ENCODE measurements at places on chromosomes 5 and 9.

DNA sequence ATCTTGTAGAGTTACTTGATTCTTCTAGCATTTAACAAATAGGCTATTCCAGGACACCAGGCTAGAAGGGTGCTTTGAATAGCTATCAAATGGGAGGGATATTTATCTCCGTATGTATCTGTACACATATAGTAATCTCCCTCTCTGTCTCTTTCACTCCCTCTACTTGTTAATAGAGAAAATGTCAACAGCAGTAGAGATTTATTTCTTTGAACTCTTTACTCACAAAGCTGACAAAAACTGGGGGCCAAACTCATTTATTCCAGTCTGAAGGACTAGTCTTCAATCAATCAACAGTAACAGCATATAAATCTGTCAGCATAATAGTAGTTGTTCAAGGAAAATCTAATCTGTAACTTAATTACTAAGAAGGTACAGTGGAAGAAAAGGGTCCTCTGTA lies 78.2 kb upstream of the FER start:
- no peak for DNase-seq

GRCh38 chr5:160477266-160477970 lies 55.8 kb downstream of the PTTG1 start:
- no peak for DNase-seq

- DNase-seq, result no peak
These were observed 82.1 kb upstream of the RUSC2 start for GRCh38 chr9:35407846-35408245.

DNA sequence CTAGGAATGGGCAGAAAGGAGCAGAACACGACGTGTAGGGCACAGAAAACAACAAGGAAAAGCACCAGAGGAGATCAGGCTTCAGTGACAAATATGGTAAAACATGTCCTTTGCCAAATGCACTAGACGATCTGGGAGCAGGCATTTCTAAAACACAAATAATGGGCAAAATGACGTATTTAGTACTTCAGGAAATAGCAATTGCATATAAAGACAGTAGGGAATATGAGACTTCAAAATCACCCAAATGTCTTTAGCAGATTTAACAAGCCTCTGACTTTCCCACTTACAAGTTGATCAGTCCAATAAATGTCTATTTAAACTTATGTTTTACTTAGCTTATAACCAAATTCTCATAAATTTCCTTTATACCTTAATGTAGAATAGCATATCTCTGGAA lies 969.6 kb upstream of the C9orf72 start:
- no peak for DNase-seq

DNA sequence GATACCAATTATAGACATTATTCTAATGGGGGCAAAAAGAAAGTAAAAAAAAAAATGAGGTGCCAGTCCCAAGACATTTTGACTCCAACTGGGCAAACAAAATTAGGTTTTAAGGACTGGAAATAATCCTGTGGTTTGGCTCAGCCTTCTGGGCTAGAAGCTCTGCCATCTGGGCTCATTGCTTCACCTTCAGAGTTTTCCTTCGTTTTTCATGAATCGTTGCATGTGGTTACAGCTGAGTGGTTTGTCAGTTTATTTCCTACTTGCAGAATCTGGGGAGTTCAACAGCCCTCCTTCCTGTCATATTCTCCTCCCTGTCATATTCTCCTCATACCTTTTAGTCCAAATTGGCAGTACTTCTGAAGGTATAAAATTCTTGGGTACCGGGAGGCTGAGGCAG lies 12.0 kb downstream of the UGT3A2 start:
- DNase-seq, result no peak

DNA sequence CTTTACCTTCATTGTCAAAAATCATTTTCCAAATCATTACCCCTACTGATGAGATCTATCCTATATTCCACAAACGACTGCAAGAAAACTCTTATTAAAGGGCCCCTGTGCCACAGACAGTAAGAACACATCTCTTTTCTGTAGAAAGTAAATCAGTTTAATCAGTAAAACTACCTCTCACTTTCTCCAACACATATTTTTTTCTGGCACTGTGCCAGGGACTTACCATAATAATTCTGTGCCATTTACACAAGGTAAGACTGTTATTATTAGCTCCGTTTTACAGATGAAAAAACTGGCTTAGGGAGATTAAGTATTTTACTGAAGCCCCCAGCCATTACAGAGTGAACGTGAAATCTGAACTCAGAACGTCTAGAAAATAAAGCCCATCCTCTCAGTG lies 587.0 kb upstream of the COX7C start:
- DNase-seq, result no peak

DNA sequence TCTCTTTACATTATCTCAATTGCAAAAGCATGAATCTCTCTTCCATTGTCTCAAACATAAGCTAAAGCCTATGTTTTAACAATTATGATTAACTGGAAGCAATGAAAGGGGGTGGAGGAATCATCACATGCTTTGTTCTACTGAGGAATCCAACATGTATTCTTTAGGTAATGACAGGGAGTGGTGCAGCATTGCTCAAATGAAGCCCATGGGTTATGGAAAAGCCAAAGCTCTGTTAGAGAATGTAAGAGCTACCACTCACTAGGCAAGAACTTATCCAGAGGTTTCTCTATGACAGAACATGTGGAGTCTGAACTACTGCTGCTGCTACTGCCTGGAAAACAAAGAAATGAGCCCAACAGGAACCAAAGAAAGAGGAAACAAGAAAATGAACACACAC lies 28.7 kb downstream of the KIF3A start:
- no peak for DNase-seq

DNA sequence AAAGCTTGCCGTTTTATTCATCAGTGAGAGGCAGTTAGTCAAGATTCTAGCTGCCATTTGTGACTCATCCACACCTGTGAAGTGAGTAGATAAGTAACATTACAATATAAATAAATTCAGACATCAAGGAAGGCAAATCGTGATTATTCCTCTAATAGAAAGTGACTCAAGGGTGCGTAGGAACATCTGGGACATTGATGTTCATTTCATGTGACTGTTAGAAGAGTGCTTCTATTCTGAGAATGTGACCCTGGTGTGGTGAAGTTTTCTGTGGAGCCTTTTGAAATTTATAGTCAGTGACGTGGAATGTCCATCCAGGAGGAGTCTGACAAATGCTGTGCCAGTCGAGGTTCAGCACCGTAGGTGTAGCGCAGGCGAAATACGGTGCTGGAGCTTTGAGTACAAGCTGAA lies 48.4 kb upstream of the FAM240B start:
- DNase-seq, result no peak

DNA sequence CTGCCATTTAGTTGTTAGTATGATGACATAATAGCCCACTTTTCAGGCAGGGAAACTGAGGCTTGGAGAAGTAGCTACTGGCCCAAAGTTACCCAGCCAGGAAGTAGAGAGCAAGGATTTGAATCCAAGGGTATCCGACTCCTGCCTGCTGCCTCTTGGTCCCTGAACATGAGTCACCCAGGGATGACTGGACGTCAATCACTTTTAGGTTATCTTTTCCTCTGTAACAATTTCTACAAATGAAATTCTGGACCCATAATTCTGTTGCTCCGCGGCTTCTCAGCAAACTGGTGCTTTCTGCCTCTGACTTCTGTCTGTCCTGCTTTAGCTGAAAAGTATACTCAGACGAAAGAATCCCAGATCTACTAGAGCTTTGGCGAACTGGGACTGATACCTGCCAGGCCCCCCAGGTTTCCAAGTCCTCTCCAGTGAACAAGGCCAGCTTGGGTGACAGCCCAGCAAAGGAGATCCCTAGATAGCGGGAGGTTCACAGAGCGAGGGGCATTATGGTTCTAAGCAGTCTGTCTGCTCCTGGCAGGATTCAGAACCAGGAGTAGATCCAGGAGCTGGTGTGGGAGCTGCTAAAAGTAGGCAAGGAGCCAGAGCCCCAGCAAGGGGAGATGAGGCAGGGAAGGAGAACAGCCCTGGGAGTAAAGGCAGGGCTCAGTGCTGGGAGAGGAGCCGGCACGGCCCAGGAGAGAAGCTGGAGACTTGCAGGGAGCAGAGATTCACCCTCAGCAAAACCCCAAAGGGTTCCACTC lies 20.6 kb downstream of the OLFML2A start:
- no peak for DNase-seq

DNA sequence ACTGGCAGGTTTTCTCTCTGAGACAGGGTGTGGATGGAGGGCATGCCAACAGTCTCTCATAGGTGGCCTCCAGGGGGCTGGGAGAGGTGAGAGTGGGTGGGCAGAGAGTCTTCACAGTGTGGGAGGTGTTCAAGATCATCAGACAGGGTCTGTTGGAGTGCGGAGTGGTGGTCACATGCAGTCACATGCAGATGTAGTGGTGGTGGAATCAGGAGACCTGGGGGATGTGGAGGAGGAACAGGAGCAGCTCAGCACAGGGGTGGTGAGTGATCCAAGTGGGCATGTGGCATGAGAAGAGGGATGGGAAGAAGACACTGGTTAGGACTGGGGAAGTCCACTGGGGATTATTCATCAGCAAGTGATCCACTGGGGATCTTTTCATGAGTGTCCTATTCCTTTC lies 5.8 kb downstream of the GM2A start:
- no peak for DNase-seq

GRCh38 chr5:128036950-128037349 lies 46.6 kb upstream of the SLC12A2 start:
- DNase-seq, result no peak

- DNase-seq, result no peak
These were observed 1124.6 kb upstream of the ACO1 start for GRCh38 chr9:31259824-31260223.

- DNase-seq, result no peak
These were observed 536 bp upstream of the PPIC start for GRCh38 chr5:123037104-123037418.

DNA sequence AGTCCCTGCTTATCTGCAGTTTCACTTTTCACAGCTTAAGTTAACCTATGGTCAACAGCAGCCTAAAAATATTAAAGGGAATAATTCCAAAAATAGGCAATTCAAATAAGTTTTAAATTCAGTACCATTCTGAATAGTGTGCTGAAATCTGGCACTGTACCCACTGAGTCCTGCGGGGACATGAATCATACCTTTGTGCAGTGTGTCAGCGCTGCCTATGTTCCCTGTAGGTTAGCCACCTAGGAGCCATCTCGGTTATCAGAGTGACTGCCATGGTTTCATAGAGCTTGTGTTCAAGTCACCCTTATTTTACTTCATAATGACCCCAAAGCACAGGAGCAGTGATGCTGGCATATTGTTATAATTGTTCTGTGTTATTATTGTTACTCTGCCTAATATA lies 139.9 kb downstream of the GPBP1 start:
- no peak for DNase-seq

DNA sequence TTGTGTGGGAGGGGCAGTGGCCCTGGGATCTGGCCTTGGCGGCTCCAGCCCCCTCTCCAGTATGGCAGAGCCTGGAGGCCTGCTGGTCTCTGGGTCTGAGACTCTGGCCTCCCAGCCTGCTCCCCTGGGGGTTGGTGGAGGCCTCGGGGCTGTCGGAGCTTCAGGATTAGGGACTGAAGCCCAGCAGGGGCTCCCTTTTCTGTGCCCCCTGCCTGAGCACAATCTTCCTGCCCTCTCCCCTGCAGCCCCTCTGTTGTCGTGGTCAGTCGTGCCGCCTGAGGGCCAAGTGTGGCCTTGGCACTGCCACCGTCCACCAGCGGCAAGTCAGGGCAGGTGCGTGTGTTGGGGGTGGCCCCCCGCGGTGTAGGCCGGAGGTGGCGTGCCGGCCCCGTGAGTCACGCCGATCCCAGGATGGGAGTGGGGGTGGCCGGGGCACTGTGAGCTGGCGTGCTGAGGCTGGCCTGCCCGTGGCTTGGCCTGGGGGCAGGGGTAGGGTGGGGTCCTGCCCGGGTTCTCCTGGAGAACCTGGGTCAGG lies 53.6 kb downstream of the RXRA start:
- no peak for DNase-seq

GRCh38 chr9:124658165-124659017 lies 112.7 kb downstream of the NR6A1 start:
- no peak for DNase-seq

- DNase-seq, result no peak
These were observed 6.9 kb upstream of the SPATA31C1 start for GRCh38 chr9:87910821-87911220.

- no peak for DNase-seq
These were observed 2.4 kb upstream of the SMC2 start for GRCh38 chr9:104091708-104092107.

DNA sequence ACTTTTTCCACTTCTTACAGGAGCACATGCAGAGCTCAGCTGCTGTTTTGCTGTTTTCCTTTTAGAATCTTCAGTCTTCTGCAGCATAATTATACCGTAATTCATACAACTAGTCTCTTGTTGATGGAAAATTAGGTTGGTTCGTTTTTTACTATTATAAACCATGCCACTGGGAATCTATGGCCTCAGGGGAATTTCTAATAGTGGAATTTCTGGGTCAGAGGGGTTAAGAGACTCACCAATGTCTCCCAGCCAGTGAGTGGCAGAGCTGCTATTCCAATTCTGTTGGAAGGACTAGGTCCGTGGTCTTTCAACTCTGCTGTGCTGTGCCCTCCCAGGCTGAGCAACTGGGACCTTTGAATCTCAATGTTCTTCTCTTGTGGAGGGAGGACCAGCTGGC lies 282.5 kb downstream of the ZSWIM6 start:
- DNase-seq, result no peak

GRCh38 chr5:119269061-119269944 lies 86.5 kb upstream of the TNFAIP8 start:
- no peak for DNase-seq

- no peak for DNase-seq
These were observed 50.9 kb upstream of the STARD4 start for GRCh38 chr5:111563031-111563822.

- no peak for DNase-seq
These were observed 90.5 kb downstream of the FSTL4 start for GRCh38 chr5:133521801-133522200.

GRCh38 chr5:91306497-91306896 lies 76.6 kb downstream of the ARRDC3 start:
- DNase-seq, result no peak

- no peak for DNase-seq
These were observed 47.1 kb upstream of the PSD2 start for GRCh38 chr5:139748505-139748826.

DNA sequence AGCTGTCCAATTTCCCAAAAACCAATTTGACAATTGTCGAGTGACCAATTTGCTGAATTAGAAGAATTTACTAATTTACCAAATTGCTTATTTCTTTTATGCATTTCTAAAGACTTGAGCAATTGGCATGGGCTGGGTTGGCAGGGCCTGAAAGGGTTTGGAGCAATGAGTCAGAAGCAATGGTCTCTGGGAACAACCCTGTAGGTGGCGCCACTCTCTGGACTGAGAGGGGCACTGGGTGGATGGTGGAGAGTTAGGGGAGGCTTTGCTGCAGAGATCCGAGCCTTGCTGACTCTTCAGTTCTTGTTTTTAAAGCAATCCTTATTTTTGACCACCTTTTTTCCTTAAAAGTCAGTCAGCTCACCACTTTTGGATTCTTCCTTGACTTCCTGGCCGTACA lies 71.5 kb upstream of the RPS23 start:
- peak; percentile 37 for DNase-seq
